ENCODE measurements at places on chromosomes 16 and 17.

DNA sequence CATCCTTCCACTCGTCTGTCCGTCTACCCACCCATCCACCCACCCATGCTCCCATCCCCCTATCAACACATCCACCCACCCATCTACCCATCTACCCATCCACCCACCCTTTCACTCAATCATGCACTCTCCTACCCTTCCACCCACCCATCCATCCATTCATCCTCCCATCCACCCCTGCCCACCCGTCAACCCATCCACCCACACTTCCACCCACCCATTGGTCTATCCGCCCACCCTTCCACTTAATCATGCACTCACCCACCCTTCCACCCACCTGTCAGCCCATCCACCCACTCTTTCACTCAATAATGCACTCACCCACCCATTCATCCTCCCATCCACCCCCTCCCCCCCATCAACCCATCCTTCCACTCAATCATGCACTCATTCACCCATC is 250.0 kb upstream of the EEF2KMT start:
- no peak for DNase-seq

DNA sequence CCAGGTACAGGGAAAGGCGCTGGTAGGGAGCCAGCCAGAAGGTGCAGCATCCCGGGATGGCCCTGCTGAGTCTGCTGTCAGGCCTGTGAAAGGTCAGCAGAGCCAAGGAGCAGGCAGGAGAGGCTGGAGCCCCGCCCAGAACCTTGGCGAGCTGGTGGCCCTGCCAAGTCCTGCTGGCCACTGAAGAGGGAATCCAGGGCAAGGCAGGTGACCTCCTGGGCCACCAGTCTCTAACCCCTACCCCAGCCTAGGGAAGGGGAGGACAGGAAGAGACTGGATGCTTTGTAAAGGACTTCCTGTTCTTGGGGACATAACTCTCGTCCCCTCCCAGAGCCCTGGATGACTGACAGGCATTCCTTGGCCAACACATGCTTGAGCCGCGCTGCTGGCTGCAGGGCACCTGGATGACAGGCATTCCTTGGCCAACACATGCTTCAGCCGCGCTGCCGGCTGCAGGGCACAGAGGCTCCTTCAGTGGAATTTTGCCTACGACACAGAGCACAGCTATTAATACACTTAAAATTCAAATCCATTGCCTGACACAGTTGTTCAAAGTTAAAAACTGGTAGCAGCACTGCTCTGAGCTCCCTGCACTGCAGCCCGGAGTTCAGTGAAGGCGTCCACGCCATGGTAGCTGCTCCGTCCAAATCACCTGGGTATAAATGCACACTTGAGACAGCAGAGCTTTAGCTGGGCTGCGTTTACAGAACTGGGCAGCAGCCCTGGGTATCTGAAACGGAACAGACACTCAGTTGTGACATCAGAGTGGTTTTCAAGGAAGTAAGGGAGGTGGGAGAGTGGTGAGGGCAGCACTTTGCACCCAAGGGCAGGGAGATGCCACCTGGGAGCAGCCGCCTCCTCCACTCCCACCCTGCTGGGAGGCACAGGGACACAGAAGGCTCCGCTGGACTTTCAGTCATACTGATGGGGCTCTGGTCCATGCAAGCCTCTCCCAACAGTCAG is 2.0 kb upstream of the BRICD5 start:
- DNase-seq: no peak

DNA sequence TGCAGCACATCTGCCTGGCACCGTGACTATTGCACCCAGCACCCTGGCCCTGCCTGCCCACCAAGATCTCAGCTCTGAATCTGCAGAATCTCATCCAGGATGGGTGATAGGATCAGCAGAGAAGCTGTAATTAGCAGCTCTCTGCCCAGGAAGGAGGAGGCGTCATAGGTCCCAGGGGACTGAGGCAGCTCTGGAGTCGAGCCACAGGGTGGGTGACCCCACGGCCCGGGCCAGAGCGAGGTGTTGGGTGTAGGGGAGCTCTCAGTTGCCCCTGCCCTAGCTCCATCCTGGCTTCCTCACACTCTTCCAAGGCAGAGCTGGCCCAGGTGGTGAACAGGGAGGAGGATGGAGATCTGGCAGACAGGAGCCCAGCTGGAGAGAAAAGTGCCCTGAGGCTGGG is 18.2 kb upstream of the FAM83G start:
- DNase-seq: no peak

DNA sequence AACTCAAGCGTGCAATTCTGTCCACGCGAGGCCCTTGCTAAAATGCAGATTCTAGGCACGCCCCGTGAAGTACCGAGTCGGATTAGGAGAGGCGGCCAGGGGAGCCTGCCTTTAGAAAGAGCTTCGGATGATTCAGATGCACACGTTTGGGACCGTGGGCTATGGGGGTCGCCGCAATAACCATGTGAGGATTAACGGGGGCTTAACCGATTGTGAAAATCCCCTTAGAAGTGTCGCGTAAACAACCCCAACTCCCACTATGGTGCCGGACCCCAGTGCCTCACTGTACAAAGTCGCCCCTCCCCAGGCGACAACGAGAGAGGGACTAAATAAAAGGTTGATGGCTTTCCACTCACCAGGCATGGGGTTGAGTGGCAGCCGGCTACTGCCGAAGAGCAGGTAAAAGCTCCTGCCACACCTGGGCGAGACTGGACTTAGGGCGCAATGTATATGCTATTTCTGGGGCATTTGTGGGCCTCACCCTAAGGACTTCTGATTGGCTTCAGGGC is 635 bp upstream of the SP2 start:
- no peak for DNase-seq

DNA sequence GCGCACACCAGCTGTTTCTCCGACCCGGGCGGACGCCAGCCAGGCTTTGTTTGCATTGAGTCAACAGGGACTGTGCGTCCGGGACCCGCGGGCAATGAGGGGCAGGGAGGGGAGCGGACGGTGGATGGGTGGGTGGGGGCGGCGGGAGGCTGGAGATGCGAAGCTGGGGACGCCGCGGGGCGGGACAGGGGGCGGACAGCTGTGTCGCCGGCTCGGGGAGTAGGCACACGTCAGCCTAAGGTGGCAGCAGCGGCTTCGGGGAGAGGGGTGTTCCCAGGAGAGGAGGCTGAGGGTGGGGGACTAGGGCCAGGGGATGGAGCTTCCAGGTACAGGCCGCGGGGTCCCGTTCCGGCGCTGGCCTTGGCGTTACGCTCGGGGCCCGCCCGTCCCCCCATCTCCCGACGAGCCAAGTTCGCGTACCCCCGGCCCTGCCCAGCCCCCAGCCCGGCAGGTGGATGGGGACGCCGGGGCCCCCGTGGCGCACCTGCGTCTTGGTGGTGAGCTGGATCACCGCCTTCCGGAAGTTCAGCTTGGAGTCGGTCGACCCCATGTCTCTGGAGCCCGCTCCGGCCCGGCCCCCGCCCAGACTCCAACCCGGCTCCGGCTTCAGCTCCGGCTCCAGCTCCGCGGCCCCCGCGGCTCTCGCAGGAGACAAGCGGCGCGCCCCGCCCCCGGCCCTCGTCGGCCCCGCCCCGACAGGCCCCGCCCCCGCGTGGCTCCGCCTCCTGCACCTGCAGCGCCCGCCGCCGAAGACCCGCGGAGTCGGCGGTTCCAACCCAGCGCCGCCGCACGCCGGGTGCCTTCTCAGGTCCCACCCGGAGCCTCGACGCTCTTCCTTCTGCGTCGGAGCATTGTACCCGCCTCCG is at the start of gene HID1:
TSS of gene HID1 (minus strand) at position 653 of the 866 bp plus-strand sequence. CDS start at position 550, 103 bp downstream.
- no peak for DNase-seq

DNA sequence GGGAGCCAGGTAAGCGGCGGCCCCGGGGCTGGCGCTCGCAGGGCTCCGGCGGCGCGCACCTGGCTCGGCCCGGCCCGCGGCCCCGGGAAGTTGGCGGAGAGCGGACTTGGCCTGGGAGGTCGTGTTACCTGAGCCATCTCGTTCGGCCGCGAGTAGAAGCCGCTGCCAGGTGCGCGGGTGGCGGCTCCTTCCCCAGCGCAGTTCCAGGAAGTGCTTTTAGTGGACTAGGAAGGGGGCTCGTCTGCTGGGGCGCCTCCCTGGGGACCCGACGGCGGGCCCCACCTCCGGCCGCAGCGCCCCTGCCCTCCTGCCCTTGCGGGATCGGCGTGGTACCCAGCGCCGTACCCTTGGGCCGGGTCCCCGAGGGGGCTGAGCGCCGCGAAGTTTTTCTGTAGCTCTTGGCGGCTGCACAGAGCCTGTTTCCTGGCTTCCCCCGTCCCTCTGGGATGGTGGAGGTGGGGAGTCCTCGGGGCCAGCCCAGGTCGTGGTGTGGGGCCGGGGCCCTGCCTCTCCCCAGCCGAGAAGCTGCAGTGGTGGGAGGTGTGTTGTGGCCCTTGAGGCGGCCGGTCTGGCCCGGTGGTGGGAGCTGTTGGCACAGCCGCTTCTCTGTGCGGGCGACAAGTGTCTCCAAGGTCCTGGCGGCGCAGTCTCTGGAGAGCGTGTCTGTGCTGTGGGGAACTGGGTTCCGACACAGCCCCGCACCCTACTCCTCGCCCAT is 96.9 kb downstream of the RAB11FIP4 start:
- no peak for DNase-seq

GRCh38 chr16:85888405-85889331 is 10.3 kb upstream of the IRF8 start:
- DNase-seq: no peak

DNA sequence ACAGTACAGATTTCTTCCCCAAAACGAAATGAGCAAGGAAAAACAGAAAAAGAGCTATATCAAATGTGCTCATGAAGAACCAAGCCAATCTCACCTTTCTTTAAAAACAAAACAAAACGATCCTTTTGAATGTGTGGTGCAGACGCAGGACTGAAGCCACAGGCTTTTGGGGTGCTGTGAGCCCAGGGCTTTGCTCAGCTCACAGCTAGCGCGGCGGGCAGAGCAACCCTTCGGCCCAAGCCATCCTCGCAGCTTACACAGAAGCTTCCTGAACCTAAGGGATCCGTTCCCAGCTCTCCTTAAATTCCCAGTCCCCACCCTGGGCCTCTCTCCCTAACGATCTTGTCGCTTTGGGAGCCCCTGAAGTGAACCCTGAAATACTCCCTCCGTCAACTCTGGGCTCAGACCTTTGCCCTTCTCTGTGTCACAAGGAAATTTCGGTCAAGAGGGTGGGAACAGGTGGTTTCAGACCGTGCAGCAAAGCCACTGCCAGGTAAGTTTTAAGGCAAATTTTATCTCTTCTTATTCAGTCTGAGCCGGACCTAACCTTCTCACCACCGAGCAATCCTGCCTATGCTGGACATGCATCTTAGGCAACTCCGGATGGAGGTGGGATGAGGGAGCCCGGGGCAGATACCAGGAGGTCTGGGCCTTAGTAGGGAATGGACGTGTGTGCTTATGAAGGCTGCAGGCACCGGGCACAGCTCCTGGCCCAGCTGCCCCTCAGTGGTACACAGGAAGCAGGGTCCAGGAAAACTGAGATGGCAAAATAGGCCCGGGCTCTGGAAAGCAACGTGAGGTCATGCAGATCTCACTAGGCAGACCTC is 52.0 kb downstream of the COTL1 start:
- no peak for DNase-seq

- no peak for DNase-seq
Measured at GRCh38 chr16:88974080-88974915, 2.7 kb downstream of the CBFA2T3 start.

- no peak for DNase-seq
Measured at GRCh38 chr17:78106211-78106610, 22.3 kb downstream of the TMC6 start.

GRCh38 chr16:27107185-27107592 is 40.5 kb downstream of the C16orf82 start:
- no peak for DNase-seq

Measured in hematopoietic multipotent progenitor cell (in vitro differentiated cells).